ENCODE measurements at places on chromosomes 12 and 14.

DNA sequence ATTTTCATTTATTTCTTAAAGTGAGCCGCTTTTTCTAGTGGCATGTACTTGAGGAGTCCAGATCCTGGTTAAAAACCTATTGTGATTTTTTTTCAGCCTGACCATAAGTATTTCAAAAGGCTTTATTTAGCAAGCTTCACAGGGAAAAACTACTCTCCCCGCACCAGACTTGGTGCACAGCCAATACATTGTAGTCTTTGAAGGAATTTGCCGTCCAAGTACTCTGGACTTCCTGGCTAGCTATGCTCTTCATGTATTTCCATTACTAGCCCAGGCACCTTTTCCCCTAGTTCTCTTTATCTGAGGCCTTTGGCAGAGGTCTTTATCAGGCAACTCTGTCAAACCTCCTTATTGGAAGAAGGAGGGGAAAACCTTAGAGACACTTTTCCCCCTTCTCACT, 234.7 kb downstream of the CCDC91 start:
- DNase-seq, result no peak

GRCh38 chr12:111458546-111459172, 52.9 kb downstream of the SH2B3 start:
- DNase-seq, result no peak

GRCh38 chr14:75254381-75254822, 24.2 kb upstream of the FOS start:
- DNase-seq, result no peak

GRCh38 chr12:3182426-3182825, 105.2 kb downstream of the TSPAN9 start:
- DNase-seq, result no peak

DNA sequence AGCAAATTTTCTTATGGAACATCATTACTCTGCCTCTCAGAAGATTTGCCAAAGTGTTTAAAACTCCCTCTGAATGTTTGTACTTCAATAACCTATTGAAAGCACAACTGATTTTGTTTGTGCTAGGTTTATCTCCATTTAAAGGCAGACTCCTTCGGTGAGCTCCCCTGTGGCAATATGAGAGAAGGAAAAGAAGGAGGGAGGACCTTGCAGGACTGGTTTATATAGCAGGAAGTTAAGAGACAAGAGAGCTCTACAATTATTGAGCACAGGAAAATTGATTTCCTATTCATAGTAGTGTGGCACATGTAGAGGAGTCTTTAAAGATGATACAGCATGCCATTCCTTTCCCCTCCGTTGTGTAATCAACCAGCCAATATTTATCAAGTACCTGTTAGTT, 75.5 kb downstream of the PDE3A start:
- DNase-seq, result no peak

- DNase-seq, result no peak
Measured at GRCh38 chr12:27424631-27425230, 21.8 kb upstream of the SMCO2 start.

DNA sequence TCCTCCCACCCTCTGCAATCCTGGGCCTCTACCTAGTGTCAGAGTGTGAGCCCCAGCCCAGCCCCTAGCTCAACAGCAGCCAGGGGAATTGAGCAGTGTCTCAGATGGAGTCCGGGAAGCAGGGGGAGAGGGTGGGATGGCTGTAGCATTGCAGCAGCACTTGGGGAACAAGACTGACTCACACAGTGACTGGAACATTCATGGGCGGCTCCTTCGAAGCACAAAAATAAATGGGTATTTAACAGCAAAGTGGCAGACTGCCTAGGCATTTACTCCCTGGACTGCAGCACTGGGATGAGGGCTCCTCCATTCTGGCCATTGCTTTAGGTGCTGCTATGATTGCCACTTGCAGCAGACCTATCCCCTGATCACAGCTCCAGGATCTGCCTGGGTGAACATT, 46.0 kb upstream of the STK38L start:
- DNase-seq, result no peak

GRCh38 chr12:42166501-42166900, 21.8 kb upstream of the GXYLT1 start:
- no peak for DNase-seq

GRCh38 chr12:18045446-18045992, 44.5 kb downstream of the RERGL start:
- no peak for DNase-seq

DNA sequence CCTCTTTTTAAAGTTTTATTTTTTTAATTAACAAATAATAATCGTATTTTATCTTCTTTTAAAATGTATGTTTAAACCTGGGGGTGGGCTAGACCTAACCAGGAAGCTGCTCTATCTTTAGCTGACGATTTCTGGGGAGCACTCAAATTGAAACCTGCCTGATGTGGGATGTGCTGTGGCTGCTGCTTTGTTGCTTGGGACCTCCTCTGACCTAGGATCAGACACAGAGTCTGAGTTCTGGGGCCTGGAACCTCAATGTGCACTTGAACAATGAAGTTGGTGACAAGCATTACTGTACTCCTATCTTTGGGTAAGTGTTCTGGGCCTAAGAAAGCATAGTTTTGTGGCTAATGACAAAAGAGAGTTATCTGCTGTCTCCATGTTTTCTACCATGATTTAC, 386.7 kb downstream of the DAD1 start:
- DNase-seq, result no peak

DNA sequence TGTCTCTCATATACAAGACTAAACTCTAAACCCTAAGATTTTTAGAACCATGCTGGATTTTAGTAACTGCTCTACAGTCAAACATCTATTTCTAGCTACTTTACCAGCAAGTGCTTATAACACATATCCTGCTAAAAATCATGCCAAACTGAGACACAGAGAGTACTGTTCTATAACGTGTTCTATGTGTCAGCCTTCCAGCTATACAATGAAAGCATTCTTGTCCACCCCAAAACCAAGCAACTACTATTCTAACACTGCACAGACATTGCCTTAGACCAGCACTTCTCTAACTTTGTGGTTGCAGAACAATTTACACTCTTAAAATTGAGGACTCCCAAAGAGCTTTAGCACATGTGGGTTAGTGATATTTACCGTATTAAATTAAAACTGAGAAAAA, 85.7 kb downstream of the SPPL3 start:
- DNase-seq, result no peak

DNA sequence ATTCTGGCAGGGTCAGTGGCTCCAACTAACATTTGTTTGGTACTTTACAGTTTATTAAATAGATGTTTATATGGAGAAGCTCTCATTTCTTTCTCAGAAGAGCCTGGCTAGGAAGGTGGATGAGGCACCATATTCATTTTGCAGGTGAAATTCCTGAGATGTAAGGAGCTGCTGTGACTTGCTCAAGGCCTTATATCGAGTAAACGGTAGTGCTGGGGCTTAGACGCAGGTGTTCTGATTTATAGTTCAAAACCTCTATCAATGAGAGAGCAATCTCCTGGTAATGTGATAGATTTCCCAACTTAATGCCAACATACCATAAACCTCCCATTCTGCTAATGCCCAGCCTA, 42.3 kb downstream of the DAD1 start:
- DNase-seq, result no peak

- no peak for DNase-seq
Measured at GRCh38 chr14:71686677-71687076, 245.6 kb upstream of the RGS6 start.

- DNase-seq, result no peak
Measured at GRCh38 chr14:100059438-100059781, 5.8 kb upstream of the EVL start.

DNA sequence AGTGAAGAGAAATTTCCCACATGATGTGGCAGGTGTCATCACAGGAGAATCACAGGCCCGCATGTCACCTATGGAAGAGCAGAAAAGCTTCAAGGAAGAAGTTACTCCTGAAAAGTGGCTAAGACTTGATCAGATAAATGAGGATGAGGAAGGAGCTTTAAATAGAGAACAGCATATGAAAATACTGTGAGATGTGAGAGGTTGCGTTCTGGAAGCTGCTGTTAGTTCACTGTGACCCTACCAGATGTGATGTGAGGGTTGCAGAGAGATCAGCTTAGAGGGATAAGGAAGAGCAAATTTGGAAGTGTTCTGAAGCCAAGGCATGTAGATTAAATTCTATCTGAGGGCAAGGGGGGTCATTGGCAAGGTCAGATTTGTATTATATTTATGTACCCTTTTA, 17.1 kb downstream of the ERP27 start:
- no peak for DNase-seq

DNA sequence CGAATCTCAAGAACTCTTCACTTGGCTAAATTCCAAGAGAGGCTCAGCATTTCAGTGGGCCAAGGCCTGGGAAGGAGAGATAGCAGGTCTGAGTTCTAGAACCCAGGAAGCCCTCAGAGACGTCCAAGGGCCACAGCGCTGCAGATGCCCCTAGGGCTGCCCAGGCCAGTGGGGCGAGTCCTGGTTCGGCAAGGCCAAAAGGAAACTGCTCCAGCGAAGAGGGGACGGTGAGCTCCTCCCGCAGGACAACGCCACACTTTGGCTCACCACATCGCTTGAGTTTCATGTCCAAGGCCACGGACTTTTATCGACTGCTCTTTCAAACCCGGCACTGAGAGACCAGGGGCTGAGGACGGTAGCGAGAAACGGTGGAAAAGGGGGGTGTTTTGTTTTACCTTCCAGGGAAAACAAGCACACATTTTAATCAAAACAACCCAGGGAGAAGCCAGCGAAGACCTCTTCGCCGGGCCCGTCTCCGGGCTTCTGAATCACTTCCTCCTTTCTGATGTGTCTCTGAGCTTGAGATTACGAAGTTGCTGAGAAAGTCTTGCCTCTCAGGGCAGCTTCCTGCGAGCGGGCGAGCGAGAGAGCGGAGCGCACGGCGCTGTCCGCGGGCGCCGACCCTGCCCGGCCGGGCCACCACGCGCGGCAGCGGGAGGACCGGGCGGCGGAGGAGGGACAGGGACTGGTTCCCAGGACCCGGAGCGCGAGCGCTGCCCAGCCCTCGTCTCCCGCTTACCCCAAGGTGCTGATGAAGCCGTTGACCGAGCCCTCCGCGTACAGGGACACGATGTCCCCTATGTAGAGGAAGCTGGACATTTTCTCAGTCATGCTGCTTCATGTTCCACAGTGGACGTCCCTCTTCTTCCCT, 808 bp downstream of the ITPR2 start:
- DNase-seq, result peak; percentile 65

DNA sequence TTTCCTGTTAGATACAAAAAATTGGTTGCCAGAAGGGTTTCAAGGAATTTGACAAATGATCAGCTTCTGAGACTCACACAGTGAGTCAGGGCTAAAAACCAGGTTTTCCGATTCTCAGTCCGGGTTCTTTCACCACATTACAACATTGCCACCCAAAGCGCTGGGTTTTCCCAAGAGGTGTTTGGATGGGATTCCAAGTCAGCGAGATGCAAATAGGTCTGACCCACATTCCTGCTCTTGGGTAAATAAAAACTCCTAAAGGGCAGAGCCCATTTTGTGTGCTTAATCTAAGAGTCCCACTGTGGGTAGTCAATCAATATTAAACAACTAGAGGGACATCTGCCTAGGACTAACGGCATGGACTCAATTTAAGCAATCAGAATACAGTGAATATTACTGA, 5.4 kb upstream of the RIC8B start:
- DNase-seq, result no peak

DNA sequence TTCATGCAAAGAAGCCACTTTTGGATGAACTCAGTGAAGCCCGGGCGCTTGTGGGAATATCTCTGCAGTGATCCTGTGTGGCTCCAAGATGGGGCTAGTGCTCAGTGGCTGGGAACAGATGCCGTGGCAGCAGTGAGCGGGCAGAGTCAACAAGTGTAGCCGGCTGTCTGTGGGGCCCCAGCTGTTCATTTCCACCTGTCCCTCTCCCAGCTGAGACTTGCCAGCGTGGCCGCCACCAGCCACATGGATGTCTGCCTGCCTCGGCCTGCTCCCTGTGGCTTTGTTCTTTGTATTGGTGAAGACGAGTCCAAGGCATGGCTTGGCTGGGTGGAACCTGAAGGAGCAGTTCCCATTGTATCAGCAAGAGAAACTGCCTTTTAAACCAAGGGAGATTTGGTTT, 77.3 kb downstream of the NOS1 start:
- no peak for DNase-seq

- DNase-seq, result no peak
Measured at GRCh38 chr14:81655423-81656314, 122.0 kb upstream of the SEL1L start.

GRCh38 chr12:132178801-132179401, 34.6 kb downstream of the NOC4L start:
- DNase-seq, result peak; percentile 25

- DNase-seq, result no peak
Measured at GRCh38 chr12:60144395-60144794, 548.6 kb downstream of the SLC16A7 start.

- no peak for DNase-seq
Measured at GRCh38 chr12:10469701-10470100, 16.5 kb upstream of the KLRC1 start.

DNA sequence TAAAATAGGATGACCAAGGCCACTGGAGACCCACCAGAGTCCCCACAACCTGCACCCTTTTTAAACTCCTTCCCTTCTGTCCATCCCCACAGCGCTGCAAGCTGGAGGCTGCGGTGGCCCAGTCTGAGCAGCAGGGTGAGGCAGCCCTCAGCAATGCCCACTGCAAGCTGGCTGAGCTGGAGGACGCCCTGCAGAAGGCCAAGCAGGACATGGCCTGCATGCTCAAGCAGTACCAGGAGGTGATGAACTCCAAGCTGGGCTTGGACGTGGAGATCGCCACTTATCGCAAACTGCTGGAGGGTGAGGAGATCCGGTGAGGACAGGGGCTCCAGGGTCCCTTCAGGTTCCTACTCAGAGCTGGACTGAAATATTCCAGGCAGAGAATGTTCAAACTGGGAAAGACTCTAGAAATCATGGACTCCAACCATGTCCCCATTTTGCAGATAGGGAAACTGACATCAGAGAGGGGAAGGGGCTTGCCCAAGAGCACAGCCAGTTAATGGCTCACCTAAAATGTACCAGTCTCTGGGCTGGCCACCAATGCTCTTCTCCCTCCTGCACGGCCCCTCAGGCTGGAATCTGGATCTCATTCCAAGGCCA, 17.2 kb downstream of the KRT85 start:
- DNase-seq, result no peak

- DNase-seq, result peak; percentile 66
Measured at GRCh38 chr12:123150744-123151456, at the start of gene PITPNM2. Gene PITPNM2, minus strand, starts transcription at chr12:123151090. Its CDS starts 116,500 bp downstream, at chr12:123034590.

DNA sequence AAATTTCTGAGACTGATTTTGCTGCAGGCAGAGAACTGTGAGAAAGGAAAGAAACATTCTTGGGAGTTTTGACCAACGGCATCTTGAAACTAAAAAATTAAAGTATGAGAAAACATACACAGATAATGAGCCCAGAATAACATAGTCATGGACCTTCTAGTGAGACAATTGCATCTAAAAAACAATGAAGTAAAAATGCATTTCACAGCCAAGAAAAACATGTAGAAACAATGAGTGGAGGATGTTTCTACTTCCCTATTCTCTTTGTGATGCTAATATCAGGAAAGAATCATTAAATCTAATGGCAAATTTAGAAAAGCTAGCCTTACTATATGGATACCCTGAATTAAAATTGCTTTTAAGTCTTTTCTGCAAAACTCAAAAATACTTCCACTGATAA, 12.2 kb upstream of the PLEKHG7 start:
- no peak for DNase-seq

Data from activated naive CD8-positive, alpha-beta T cell treated with anti-CD3 and anti-CD28 coated beads, Interleukin-2, amount 50 U/mL, for 24 hours (primary cell).